Activated CD8-positive, alpha-beta memory T cell treated with anti-CD3 and anti-CD28 coated beads, Interleukin-2, amount 10 ng/mL, durations not matched to agents 7 days and 5 days (primary cell): ENCODE measurements at places on chromosomes 16 and 17. TPM values are rescaled to one million over a fixed set of nuclear protein-coding genes. Genes with fewer than 3 reads are reported as not detected.

The SRCIN1 gene
- total RNA-seq, result 0.30 TPM

The WDR81 gene
- 32.1 TPM for total RNA-seq

The CHST5 gene
- 0.14 TPM for total RNA-seq

The CD300A gene
- 2.0 TPM for total RNA-seq

The EPOP gene
- 10.4 TPM for total RNA-seq

The TMEM220 gene
- total RNA-seq, result 0.35 TPM

DNA sequence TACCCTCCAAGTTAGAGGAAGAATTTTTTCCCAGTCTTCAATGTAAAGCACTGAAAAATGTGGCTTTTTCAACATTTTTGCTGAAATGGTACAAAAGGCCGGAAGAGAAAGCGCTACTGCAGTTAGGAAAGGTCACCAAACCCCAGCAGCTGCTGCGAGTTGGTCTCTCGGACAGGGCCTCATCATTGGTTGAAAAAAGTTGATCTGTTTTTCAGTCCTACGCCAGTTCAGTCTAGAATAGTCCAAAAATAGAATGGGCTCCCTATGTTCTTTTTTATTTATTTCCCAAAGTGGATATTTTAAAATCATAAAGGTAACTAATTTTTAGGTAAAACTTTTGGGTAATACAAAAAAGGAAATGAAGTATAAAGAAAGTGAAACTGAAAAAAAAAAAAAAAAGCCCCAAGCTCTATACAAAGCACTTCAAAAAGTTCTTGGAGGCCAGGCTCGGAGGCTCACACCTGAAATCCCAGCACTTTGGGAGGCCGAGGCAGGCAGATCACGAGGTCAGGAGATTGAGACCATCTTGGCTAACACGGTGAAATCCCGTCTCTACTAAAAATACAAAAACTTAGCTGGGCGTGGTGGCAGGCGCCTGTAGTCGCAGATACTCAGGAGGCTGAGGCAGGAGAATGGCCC, 17.4 kb downstream of the ADAP2 start:
- DNase-seq, result no peak

DNA sequence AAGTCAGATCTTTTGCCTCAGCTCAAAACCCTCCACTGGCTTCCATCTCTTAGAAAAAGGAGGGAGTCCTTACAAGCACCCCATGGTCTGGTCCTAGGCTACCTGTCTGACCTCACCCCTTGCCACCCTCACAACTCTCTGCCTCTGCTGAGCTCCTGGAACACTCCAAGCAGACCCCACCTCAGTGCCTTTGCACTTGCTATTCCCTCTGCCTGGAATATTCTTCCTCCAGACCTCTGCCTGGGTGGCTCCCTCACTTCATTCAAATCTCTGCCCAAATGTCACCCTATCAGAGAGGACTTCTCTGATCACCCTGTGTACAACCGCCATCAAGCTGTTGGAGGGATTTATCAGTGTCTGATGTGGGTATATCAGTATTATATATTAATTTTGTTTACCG, 37.4 kb downstream of the PMFBP1 start:
- no peak for DNase-seq

- DNase-seq, result peak; percentile 69
These were observed 34.3 kb downstream of the NLRC5 start for GRCh38 chr16:57023541-57024249.

GRCh38 chr16:89410794-89411309, 79.5 kb downstream of the ANKRD11 start:
- no peak for DNase-seq

DNA sequence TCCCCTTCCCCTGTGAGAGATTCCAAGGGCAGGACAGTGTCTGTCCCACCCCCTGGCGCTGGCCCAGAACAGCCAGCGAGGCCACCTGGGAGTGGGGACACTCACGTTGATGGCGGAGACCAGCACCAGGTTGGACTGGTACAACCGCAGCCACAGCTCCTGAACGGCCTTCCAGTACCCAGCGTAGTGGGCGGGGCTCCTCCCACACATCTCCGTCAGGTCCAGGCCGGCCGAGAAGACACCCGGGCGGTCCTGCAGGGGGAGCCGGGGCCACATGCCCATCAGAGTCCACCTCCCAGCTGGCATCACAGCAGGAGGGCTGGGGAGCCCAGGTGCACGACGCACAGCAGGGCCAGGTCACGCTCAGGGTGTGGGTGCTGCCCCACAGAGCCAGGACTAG, 7.1 kb downstream of the ECI1 start:
- no peak for DNase-seq

DNA sequence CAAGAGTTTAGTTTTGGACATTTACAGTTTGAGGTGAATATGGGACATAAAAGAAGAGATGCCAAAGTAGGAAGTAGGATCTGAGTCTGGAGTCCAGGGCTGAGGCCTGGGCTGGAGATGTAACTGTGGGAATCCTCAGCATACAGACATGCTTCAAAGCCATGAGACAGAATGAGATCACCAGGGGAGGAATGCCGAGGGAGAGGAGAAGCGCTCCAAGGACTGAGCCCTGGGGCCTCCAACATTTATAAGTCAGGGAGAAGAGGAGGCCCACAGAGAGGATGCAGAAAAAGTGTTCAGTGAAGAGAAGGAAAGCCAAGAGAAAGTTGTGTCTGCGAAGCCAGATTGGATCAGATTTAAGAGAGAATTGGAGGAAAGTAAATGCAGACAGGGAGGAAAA, 277.5 kb upstream of the MYOCD start:
- no peak for DNase-seq

- DNase-seq, result no peak
These were observed 22.4 kb downstream of the CMC2 start for GRCh38 chr16:80984124-80984892.

DNA sequence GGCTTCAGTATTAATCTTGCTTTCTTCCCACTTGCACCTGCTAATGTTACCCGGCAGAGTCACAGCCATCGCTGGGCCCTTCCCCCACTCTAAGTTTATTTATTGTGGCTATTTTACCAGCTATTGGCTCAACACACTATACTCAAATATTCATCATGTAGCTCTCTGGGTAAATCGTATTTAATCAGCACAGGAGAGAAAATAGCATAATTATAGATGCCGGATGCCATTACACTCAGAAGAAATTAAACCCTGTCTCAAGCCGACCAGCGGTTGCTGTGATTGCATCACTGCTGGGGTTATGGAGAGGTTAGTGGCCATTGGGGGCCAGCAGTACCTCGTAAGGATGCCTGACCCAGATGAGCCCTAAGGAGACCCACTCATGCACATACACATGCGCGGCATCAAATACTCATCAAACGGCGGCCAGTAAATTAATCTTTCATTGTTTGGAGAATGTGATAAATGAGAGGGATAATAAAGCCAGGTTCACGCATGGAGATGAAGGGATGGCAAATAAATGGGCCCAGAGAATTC, 269.5 kb upstream of the ZFHX3 start:
- no peak for DNase-seq

DNA sequence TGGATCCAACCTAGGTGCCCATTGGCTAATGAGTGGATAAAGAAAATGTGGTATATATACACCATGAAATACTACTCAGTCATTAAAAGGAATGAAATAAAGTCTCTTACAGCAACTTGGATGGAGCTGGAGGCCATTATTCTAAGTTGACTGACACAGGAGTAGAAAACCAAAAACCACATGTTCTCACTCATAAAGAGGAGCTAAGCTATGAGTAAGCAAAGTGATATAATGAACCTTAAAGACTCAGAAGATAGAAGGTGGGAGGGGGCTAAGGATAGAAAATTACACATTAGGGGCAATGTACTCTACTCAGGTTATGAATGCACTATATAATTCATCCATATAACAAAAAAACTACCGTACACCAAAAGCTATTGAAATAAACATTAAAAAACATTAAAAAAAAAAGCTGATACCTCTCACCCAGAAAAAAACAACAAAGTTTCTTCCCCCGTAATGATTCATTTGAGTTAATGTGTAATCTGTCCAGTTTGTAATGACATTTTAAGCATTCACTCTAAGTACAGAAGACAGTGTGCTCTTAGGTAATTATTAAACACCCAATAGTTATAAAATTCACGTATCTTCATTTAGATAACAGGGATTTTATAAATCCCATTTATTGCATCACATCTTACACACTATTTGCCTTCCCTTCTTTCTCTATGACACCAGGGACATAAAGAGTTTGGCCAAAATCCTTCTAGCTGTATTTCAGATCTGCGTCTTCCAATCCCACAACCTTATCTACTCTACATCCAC, 941.5 kb downstream of the CDH11 start:
- DNase-seq, result no peak

DNA sequence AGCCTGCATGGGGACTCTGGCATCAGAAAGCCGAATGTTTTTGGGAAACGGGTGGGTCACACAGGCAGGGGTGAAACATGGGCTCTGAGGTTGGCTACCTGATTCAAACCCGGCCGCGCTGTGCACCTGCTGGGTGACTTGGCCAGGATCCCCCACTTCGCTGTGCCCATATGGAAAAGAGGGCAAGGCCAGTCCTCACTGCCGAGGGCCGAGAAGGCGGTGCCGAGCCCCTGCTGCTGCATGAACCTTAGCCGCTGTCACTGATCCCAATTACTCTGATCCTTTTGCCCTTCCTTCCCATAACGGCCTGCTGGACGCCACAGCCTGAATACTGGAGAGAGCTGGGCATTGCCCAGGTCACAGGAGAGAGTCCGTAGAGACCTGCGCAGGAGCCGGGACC, 17.7 kb downstream of the KDM8 start:
- no peak for DNase-seq

GRCh38 chr17:27206447-27206846, 87.5 kb upstream of the WSB1 start:
- no peak for DNase-seq

- DNase-seq, result no peak
These were observed 3.9 kb downstream of the PLXDC1 start for GRCh38 chr17:39147221-39148185.

GRCh38 chr16:77308163-77308561, 109.0 kb downstream of the SYCE1L start:
- no peak for DNase-seq

GRCh38 chr17:31320791-31321190, 631 bp downstream of the EVI2A start:
- DNase-seq, result no peak

GRCh38 chr17:51733166-51733565, 425.3 kb downstream of the CA10 start:
- no peak for DNase-seq

DNA sequence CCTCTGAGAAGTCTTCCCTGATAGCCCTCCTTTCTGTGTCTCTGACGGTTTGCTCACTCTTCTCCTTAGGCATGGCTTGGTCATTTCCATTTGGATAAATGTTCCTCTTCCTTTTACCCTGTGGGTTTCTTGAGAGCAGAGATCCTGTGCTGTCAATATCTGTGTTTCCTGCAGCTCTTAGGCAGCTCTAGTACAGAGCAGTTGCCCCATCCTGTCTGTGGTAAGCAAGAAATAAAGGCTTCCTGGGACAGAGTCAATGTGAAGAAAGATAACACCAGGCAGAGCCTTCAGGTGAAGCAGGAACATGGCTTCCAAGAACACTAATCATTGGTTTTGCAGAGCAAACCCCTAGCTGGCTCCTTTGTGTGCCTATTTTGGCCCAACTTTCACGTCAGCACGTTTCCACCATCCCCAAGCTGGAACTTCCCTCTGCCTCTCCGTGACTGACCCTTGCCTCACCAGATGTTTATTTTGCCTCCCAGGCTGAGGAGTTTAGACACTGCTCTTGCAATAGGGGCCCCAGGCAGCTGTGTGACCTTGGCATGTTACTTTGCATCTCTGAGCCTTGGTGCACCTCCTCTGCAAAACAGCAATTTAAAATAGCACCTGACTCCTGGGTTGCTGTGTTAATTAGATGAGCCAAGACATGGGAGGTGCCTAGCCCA, 49.6 kb upstream of the SIAH1 start:
- no peak for DNase-seq

DNA sequence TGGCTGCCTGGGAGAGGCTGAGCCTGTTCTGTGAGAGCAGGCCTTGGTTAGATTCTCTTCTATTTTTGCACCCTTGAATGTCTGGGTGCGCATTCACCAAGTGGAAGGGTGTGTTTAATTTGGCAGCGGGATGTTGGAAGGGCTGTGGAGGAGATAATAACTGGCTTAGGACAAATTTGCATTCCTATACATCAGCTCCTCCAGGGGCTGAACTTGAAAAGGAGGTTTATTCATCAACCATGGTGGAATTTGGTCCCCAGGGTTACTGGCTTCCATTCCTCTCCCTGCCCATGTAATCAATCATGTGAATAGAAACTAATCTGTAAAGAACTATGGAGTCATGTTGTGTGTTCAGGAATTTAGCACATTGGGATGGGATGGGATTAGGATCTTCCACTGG, 100.2 kb upstream of the FOXF1 start:
- no peak for DNase-seq

- no peak for DNase-seq
These were observed 45.2 kb downstream of the HYDIN start for GRCh38 chr16:71185347-71185746.

- DNase-seq, result peak; percentile 89
These were observed 289.4 kb downstream of the SEC14L1 start for GRCh38 chr17:77429969-77430752.

- DNase-seq, result no peak
These were observed 18.4 kb upstream of the CAPN15 start for GRCh38 chr16:508884-509736.

- no peak for DNase-seq
These were observed 43.9 kb upstream of the ABCA3 start for GRCh38 chr16:2384426-2384825.

GRCh38 chr17:76561799-76562268, 22.0 kb downstream of the PRCD start:
- no peak for DNase-seq

DNA sequence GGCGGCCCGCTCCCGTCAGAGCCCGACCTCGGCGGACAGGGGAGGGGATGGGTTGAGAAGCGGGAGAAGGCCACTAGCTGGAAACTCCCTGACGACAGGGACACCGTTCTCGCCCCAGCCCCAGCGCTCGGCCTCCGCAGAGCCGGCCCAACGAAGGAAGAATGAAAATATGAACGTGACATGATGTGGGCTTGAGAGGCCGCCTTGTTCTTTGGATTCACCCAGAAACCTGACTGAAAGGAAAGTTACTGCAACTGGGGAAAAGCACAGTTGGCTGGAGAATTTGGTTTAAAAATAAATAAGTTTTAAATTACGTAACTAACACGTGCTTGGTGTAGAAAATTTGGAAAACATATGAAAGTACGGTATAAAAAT, 21.1 kb downstream of the NPTX1 start:
- no peak for DNase-seq

GRCh38 chr17:80270104-80270503, 9.5 kb downstream of the RNF213 start:
- DNase-seq, result no peak

- no peak for DNase-seq
These were observed 6.1 kb downstream of the PECAM1 start for GRCh38 chr17:64384253-64385186.

GRCh38 chr17:50818921-50819657, 16.3 kb upstream of the WFIKKN2 start:
- peak; percentile 68 for DNase-seq

DNA sequence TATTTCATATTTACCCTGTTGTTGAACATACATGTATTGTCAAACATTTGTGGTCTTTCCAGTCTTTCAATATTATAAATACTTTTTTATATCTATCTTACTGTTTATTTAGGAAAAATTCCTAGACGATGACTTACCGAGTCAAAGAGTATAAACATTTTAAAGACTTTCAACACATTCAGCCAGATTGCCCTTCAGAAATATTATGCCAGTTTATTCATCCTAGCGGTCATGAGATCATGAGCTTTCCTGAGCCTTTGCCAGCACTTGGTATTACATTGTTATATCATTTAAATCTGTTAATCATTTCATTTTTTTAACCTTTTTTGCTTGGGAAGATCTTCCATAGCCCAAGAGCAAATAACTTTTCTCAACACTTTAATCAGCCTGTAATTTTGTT, 197.4 kb downstream of the SPECC1 start:
- no peak for DNase-seq
